ENCODE measurements at places on chromosomes 6 and 20.

DNA sequence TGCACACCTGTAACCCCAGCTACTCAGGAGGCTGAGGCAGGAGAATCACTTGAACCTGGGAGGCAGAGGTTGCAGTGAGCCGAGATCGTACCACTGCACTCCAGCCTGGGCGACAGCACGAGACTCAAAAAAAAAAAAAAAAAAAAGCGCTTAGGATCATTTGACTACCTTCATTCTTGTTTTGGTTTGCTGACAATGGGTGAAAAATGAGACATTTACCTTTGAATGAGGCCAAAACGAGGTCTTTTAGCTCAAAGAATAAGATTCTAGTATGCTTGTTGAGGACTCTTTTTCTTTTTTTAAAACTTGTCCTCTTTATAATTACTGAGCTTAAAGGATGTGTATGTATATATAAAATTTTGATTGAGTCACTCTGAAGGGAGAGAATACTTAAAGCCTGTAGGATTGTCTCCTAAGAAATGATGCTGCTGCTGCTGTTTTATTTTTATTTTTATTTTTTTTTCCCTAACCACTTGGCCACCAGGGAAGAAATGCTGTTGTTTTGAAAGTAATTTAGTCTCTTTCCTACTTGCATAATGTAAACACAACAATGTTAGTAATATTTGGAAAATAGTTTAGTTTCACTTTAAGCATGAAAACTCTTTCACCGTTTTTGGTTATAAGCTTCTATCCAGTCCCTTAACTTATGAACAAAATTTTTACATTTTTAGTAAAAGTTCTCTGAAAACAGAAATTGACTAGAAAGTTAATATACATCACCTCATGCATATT, 7.9 kb downstream of the UBR2 start:
- DNase-seq, result no peak

DNA sequence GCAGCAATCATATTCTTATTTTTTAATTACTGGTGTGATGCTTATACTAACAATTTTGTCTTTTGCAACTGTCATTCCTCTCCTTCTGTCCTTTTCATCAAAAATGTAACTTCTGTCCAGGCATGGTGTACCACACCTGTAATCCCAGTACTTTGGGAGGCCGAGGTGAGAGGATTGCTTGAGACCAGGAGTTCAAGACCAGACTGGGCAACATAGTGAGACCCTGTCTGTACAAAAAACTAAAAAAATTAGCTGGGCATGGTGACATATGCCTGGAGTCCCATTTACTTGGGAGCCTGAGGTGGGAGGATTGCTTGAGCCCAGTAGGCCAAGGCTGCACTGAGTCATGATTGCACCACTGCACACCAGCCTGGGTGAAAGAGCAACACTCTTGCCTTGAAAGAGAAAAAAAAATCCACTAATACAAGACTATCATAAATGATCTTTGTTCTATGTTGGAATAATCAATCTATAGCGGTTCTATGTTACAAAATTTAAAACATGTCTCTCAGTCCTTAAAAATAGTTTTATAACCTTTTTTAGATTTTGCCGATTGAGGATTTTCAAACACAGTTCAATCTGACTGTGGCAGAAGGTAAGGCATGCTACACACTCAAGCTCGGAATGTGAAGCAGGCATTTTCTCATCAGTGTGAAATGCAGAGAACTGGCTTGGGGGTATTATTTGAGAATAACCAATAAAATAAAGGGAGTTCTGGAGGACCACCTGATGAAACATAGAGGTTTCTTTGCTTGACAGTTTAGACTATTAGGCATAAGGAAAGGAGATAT, 70.4 kb downstream of the ENPP1 start:
- DNase-seq, result no peak

- DNase-seq, result no peak
Measured at GRCh38 chr20:53291548-53291947, 302.1 kb downstream of the ZNF217 start.

DNA sequence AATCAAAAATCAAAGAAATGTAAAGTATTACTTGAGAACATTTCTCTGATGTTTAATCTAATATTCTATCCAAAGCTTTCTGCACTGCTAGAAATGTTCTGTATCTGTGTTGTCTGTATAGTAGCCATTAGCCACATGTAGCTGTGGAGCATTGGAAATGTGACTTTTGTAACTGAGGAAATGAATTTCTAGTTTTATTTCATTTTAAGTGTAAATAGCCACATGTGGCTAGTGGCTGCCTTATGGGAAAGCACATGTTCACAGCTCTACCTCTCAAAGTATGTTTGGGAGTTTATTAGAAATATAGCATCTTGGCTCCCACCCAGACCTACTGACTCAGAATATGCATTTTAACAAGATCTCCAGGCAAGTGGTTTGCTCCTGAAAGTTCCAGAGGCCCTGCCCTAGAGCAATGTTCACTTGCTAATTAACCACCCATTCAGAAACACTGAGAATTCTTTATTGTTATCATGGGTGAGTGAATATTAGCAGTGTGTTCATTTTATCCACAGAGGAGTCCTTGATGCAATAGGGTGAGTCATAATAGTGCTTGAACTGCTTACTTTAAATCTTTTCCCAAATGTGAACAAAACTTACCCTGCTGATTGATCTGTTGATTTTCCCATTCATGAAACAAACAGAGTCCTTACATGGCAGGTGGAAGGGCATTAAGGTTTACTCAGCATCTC, 282.7 kb downstream of the PLCB1 start:
- DNase-seq, result no peak

GRCh38 chr6:13354331-13355042, 26.1 kb upstream of the TBC1D7 start:
- DNase-seq, result no peak

DNA sequence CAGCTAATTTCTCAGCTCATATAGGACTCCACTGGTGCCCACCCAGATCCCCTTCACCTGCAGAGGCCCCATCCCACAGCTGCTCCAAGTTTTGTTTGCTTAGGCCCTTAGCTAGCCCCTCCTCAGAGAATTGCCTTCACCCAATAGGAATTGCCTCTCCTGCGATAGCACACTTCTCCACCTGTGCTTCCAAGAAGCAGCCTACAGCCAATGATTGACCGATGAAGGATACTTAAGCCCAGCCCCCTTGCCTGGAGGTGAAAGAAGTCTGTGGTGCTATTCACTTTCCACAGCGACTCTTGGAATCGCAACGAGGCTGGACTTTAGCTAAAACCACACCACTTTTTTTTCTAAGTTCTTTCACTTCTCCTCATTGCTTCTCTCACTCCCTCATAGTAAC, 353.2 kb upstream of the BTBD3 start:
- DNase-seq, result no peak

- no peak for DNase-seq
Measured at GRCh38 chr6:44826025-44826676, 438.6 kb downstream of the CDC5L start.

DNA sequence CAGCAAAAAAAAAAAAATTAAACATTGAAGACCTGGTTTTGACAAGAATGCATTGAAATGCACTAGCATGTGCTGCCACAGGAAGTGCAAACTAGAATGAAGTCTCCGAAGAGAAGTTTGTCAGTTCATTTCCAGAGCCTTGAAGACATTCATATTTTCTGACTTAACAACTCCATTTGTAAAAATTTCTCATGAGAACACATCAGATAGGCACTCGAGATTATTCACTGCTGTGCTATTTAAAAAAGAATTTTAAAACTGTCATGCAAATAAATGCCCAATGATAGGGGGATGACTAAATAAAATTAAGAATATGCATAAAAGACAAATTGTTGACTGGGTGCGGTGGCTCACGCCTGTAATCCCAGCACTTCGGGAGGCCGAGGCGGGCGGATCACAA, 394.6 kb upstream of the JARID2 start:
- DNase-seq, result no peak

- DNase-seq, result no peak
Measured at GRCh38 chr6:130982135-130982534, 80.9 kb downstream of the EPB41L2 start.

DNA sequence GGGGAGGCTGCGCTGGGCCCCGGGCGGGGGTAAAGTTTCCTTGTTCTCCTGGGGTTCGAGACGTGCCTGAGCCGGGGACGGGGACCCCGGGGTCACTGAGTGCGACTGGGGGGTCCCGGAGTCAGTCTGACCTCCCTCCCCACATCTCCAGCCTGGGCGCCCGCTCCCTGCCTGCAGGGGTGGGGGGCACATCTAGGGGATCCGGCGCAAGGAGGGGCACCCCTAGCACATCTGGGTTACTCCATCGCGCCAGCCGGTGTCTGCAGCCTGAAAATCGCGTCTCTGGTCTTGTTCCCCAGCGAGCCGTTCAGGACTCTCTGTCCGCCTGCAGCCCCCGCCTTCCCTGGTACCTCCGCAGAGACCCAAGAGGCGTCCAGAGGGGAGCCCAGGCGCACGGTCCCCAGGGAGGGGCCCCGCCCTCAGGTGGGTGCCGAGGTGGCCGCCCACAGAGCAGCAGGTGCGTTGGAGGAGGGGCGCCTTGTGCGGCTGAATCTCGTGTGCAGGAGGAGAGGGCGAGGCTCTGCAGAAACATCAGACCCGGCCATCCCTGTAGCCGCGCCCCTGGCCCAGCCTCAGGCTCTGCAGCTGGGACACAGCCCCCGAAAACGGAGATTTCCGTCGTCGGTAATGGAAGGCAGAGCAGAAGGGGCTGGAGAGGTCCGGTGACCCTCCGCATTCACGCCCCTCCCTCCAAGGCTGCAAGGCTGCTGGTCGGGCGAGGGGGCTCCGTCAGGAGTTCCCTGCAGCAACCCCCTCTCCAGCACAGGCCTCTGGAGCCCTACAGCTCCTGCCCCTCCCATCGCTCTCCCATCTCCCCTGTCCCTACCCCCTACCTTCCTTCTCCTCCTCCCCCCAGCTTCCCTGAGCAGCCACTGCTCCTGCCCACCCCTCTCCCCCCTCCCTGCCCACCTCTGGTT, 628 bp upstream of the CHRNA4 start:
- no peak for DNase-seq

- no peak for DNase-seq
Measured at GRCh38 chr6:56742122-56742791, 99.6 kb upstream of the DST start.

- DNase-seq, result no peak
Measured at GRCh38 chr6:75204217-75204958, 1.5 kb downstream of the COL12A1 start.

DNA sequence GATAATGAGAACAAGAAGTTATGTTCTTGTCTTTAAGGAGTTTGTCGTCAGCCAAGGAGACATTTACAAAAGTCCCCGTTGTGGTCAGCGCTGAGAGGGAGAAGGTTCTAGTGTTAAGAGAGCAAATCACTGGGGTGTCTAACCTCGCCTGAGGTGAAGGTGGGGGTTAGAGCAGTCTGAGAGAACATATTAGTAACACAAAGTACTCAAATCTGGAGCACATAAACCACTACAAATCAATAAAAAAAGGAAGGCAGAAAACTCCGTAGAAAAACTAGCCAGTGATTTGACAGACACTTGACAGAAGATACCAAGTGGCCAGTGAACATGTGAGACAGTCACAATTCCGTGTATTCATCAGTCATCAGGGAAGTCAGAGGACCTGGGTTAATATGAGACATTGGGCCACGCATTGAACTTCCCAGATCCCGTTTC, 45.4 kb downstream of the CDS2 start:
- DNase-seq, result no peak

DNA sequence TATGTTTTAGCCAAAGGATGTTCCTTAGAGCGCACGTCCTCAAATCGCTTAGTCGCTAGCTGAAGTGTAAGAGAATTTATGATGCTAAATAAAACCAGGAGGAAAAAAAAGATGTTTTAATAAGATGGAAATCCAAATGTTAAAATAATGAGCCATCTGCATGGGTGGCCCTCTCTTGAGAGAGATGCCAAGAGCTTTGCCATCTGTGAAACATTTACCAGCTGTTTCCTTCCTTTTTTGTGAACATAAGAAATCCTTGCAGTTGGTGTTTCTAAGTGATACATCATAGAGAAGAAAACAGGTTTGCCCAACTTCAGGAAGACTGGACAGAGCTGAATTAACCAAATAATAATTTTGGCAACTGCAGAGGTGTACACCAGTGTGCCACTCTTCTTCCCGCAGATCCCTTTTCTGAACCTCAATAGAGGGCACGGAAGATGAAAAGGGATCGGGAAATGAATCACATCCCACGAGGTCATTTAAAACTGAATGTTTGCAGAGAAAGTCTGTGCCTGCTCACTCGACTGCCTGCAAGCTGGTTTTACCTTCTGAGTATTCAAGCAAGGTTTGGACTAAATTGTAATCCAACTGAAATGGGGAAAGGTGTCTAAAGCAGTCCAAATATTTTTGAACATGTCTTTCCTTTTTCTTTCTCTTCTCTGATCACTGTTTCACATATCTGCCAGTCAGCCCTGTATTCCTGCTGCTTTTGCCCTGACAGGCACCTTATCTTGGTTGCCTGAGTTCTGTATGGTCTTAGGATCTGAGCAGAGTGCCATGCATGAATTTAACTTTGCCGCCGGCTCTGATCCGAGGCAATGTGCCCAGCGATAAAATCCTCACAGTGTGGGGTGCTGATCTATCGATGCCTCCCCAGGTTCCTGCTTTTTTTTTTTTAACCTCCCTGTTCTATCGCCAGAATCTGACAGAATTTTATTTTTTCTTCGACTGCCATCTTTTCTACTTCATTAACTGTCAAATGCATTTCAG, 35.5 kb upstream of the TSHZ2 start:
- no peak for DNase-seq

DNA sequence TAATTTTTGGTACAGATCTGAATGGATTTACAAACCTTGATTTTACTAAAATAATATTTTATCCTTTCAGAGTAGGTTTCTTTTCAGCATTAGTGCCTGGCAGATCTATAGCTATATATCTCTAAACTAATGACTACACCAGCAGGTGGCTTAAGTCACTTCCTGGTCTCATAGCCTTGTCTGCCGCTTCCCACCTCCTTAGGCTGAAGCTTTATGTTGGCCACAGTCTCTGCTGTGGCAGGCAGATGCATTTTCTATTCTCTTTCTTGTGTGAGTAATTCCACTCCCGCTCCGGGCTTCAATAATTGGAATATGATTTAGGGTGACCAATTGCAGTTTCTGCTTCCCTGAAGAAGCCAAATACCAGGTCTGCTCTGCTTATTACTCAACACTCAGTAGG, 226.8 kb upstream of the HS3ST5 start:
- no peak for DNase-seq

DNA sequence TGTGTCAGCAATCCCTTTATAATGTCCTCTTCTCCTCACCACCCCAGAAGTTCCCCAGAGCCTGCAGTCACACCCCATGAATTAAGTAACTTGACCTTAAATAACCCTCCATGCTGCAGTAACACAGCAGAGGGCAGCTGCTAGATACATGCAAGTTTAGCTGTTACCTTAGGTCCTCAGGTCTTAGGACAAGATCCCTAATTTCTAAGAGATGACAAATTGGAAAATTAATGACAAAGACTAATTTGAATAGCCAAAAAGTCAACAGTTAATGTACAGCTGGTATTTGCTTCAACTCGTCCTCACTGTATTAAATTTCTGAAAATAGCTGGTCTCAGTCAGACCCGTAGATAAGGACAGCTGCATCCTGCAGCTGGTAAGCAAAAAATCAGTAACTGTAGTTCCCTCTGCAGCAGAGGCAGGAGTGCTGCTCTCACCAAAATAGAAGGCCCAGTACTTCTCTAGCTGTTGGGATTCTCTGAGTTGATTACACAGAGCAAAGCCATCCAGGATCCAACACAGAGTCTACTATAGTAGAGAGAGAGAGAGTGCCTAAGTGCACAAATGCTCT, 62.4 kb downstream of the TNFRSF21 start:
- DNase-seq, result no peak

GRCh38 chr6:21710908-21711627, 117.5 kb downstream of the SOX4 start:
- DNase-seq, result no peak

GRCh38 chr6:130666786-130667185, 160.4 kb upstream of the SMLR1 start:
- DNase-seq, result no peak

Data from substantia nigra (tissue), 51 donors.